ENCODE measurements at places on chromosomes 1 and 21.

DNA sequence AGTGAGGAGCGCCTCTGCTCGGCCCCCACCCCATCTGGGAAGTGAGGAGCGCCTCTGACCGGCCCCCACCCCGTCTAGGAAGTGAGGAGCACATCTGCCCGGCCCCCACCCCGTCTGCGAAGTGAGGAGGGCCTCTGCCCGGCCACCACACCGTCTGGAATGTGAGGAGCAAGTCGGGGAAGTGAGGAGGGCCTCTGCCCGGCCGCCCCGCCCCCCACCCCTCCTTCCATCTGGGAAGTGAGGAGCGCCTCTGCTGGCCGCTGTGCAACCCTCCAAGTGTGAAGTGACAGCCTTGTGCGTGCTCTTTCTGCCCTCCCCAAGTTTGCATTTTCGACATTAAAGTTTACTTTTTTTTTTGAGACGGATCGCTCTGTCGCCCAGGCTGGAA lies 5.1 kb upstream of the ZZZ3 start:
- no peak for DNase-seq

DNA sequence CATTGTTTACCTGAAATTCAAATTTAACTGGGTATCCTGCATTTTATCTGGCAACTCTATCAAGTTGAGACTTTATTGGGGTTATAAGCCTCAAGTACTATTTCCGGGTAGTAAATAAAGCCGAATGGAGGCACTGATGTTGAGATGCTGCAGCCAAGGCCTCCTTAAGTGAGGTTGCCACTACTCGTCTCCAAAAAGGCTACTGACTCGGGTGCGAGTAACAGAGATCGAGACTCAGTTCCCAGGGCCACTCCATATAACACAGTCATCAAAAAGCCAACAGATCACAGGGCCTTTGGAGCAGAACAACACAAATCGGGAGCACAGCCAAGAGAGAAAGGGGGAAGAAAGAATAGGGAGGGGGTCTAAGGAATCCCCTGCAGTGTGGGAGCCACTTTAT lies 524 bp downstream of the COPA start:
- no peak for DNase-seq

- DNase-seq = no peak
These were observed 107.7 kb upstream of the ERRFI1 start for GRCh38 chr1:8133657-8134430.

DNA sequence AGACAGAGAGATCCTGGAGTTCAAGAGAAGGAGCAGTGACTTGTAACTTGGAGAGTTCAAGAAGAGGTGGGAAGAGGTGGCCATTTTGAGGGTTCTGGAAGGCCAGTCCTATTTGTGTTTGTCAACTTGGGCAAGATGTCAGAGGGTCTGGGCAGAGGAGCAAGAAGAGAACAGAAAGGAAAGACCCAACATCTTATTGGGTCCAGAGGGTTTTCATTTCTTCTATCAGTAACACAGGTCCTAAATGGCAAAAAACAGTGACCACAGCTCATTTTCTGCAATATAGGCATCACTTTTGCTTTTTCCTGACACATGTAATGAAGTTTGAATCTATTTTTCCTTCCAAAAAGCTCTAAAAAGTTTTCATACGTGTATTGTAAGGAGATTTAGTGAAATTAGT lies 38.3 kb upstream of the MAP10 start:
- no peak for DNase-seq

DNA sequence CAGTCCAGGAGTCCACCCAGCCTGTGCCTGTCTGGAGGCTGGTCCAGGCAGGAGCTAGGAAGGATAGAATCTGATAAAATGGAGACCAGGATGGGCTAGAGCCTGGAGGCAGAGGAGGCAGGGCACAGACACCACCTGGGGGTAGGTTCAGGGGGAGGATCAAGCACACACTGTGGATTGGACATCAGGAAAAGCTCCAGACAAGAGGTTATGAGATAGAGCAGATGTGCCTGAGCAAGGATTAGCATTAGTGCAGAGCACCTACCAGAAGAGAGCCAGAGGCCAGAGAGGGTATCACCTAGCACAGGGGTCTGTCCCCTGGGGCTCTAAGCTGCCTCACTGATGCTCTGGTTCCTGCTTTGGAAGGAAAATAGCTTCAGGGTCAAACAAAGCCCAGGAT lies 216.7 kb upstream of the ZC3H12A start:
- DNase-seq = no peak

DNA sequence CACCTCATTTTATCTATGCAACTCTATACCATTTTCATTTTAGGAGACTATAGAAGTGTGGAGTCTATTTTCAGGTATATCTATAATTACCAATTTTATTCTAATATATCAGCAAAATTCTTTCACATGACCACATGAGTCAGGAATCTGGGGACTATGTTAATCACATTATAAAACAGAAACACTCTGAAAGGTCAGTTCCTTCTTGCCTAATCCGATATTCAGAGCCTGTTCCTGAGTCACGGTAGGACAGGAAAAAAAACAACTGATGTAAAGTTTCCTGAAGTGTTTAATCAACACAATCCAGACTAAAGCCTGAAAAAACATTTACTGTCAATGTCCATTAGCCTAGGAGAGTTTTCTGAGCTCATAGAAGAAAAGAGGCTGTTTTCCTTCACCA lies 1902.3 kb downstream of the NCAM2 start:
- no peak for DNase-seq

- no peak for DNase-seq
These were observed 150.0 kb downstream of the ADSS2 start for GRCh38 chr1:244301595-244302130.

All from stimulated activated CD4-positive, alpha-beta T cell treated with anti-CD3 and anti-CD28 coated beads, Interleukin-2, amount 100 ng/mL, for 48 hours (primary cell).